Activated CD4-positive, alpha-beta T cell treated with anti-CD3 and anti-CD28 coated beads, Interleukin-10, Interleukin-2, amounts not matched to agents 100 ng/mL and 50 ng/mL, durations not matched to agents 16 hours and 8 hours (primary cell): ENCODE measurements at places on chromosomes 6 and 20.

DNA sequence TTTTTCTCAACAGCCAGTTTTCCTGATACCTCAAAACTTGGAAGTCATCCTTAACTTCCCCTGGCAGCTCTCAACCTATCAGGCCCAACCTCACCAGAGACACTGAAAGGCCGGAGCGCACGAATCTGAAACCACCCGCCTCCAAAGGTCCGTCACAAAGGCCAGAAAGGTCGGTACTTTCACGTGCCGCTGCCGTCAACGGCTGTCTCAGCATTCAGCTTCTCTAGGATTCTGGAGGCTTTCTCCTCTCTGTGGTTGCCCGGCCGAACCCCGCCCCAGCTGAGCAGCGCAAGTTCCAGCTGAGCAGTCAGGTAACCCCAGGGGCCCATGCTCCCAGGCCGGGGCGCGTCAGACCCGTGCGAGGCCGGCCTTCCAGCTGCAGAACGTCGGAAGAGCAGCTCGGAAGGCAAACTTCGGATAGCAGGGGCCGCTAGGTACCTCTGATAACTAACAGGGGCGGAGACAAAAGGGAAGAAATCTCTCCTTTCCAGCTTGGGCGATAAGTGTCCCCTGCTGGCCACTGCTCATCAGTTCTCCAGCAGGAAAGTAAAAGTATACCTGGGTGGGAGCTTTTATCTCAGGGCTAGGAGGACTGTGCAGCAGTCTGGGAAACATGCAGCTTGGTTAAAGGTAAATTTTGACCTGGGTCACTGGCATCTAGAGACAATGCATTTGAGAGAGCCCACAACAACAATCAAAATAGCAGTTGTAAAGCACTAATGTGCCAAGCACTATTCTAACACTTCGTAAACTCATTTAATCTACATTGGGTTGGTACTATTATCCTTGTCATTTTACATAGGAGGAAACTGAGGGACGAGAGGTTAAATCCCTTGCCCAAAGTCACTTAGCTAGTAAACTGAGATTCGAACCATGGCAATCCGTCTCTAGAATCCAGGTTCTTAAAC lies 16.1 kb downstream of the ZSCAN12 start:
- DNase-seq: peak; percentile 32

GRCh38 chr6:41216616-41217015 lies 11.5 kb upstream of the TREML4 start:
- no peak for DNase-seq

DNA sequence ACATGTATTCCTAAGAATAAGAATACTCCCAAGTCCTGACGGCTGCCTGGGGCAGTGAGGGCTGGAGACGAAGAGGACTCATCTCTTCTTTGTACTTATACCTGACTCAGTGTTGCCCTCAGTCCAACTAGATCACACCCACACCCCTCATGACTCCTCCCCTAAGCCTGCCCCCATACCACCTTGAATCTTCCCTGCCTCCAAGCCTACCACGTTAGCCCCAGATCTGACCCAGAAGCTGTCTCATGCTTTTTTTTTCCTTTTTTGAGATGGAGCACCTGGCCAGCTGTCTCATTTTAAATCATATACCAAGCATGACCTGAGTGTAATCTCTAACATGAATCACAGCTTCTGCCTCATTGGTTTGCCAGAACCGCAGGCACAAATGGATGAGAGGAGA lies 45.2 kb downstream of the MUC22 start:
- DNase-seq: no peak

DNA sequence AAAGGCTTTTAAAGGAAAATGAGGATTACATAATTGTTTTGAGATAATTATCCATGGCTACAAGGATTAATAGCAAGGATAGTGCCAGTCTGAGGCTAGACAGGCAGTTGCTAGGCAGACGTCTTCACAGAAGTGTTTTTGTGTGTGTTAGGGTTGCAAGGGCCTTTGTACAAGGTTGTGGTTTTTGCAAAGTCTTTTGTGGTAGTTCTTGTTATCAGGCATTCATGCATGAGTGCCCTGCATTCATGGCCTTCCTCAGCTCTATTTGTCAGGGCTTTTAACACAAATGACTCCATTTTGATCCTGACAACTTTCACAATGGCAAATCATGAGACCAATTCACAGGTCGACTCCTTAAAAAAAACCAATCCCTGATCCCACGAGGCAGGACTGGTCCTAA lies 68.1 kb upstream of the TXNDC5 start:
- DNase-seq: no peak

GRCh38 chr20:57312138-57312537 lies 17.5 kb upstream of the SPO11 start:
- DNase-seq: no peak

GRCh38 chr6:121436274-121436857 lies 920 bp downstream of the GJA1 start:
- DNase-seq: no peak

DNA sequence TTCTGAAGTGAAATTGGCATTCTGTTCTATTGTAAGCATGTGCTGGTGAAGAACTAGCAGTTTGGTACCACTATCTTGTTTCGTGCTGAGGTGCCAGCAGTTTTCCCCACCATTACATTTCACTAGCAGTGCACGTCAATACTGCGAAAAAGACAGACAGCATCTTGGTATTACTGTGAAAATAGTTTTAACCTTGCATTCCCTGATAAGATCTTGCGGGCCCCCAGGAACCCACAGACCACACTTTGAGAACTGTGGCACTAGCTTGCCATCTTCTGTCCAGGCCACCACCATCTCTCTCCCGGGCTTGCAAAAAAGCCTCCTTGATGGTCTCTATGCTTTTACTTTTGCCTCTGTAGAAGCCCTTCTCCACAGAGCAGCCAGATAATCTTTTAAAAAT lies 185.7 kb downstream of the BACH2 start:
- DNase-seq: peak; percentile 73

DNA sequence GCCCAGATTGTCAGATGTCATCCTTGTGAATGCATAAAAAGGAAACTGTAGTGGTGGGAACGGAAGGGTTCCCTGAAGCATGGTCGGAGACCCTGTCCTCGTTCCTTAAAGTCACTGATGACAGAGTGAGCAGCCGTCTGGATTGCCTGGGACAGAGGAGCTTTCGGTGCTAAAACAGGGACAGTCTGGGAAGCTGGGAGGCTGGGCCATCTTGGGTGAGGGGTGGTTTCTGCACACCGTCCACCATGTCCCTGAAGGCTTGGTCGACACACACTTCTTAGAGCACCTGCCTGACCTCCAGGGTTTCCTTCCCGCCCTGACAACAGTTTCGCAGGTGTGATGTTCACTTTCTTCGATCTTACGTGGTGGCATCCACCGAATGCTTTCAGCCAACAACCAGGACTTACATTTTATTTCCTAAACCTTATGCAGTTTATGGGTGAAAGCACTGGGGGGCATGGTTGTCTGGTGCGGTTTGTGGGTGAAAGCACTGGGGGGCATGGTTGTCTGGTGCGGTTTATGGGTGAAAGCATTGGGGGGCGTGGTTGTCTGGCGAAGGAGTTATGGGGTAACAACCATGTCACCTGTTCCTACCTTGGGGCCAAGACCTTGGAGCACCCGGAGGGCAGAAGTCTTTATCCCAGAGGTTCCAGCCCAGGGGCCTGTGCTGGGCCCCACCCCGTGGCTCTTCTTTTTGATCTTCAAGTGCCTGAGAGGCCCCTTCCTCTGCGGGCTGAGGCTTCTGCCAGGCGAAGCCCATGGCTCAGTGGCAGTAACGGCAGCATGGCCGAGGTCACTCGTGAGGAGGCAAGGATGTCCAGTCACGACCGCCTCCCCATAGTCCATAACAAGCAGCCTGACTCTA lies 81.7 kb upstream of the FRMD1 start:
- no peak for DNase-seq

GRCh38 chr6:35050757-35051330 lies 90.3 kb downstream of the TCP11 start:
- DNase-seq: no peak

DNA sequence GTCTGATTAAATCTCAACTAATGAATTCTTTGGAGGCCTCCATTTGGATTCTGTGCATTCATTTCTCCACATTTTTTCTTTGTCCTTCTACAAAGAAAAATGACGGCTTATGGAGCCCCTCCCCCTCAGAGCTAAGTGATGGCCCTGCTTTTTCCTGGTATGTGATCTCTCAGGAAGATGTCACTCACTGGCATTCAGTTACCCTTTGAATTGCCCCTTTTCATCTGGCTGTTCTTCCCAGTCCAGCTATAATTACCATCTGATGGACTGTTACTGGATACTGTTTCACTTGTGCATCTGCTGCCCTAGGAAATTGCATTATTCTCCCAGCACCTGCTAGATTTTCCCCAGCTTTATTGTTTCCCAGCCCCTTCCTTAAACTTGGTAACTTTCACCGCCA lies 151.9 kb downstream of the CFAP61 start:
- no peak for DNase-seq

GRCh38 chr6:68635706-68636513 lies 828 bp downstream of the ADGRB3 start:
- no peak for DNase-seq

GRCh38 chr6:145704143-145704781 lies 31.1 kb downstream of the EPM2A start:
- DNase-seq: no peak

- peak; percentile 71 for DNase-seq
Observed at GRCh38 chr6:138815797-138816528, 20.1 kb downstream of the ECT2L start.

DNA sequence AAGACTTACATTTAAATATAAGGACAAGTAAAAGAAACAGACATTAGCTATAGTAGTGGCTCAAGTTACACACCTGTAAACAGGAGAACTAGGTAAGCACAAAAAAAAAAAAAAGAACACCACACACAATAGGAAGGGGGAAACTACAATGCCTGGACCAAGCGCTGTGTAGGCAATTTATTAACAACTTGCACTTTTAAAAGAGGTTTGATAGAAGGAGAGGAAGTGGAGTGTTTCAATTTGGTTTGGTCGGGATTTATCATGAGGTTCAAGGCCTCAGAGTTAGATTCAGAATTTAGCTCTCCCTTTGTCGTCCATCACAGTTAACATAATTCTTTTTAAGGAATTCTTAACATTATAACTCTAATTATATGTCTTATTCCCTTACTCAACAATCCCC lies 1.1 kb upstream of the USP49 start:
- no peak for DNase-seq

DNA sequence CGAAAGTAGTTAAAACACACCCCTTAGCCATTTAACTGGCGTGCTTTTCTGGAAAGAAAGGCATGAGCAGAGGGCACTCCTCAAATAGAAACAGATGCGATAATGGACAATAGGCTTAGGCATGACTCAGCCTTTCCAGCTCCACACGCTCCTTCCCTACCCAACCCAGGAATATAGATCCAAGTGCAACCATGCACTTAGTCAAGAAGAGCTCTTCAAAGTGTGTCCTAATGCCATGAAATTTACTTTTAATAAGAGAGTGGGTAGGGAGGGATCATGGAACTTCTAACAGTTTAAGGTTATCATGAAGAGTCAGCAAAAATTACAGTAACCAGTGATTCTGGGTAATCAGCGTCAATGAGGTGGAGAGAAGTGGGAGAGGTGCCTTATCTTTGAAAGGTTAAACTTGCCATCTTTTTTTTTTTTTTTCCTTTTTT lies 2.4 kb upstream of the EFHC1 start:
- DNase-seq: no peak

- DNase-seq: no peak
Observed at GRCh38 chr20:1718604-1719384, 61.2 kb upstream of the SIRPG start.

GRCh38 chr20:63658749-63659187 lies 656 bp downstream of the RTEL1 start:
- DNase-seq: peak; percentile 56

- DNase-seq: no peak
Observed at GRCh38 chr6:15462717-15463525, 199.9 kb downstream of the DTNBP1 start.

- no peak for DNase-seq
Observed at GRCh38 chr20:23005776-23006175, 29.3 kb upstream of the SSTR4 start.

- DNase-seq: no peak
Observed at GRCh38 chr20:11607047-11607446, 310.6 kb upstream of the BTBD3 start.

DNA sequence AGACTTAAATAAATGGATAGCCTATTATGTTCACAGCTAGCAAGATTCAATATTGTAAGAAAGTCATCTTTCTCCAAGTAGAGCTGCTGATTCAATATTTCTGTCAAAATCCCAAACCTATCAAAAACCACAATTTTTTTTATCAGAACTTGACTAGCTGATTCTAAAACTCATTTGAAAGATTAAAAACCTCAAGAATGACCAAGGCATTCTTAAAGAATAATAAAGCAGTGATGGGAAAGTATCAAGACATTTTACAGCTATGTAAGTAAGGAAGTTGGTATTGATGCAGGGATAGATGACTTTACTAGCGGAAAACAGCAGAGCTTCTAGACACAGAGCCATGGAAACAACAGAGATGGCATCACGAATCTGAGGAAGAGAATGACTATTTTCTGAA lies 64.7 kb downstream of the SAMD3 start:
- no peak for DNase-seq

DNA sequence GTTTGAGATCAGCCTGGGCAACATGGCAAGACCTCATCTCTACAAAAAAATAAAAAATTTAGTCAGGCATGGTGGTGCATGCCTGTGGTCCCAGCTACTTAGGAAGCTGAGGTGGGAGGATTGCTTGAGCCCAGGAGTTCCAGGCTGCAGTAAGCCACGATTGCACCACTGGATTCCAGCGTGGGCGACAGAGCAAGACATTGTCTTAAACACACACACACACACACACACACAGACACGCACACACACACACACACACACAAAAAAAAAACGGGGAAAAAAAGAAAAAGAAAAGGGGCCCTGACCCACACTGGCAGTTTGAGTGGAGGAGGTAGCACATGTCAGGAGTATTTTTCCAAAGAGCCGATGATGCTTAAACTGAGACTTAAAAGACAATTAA lies 122.2 kb downstream of the AFG1L start:
- no peak for DNase-seq

DNA sequence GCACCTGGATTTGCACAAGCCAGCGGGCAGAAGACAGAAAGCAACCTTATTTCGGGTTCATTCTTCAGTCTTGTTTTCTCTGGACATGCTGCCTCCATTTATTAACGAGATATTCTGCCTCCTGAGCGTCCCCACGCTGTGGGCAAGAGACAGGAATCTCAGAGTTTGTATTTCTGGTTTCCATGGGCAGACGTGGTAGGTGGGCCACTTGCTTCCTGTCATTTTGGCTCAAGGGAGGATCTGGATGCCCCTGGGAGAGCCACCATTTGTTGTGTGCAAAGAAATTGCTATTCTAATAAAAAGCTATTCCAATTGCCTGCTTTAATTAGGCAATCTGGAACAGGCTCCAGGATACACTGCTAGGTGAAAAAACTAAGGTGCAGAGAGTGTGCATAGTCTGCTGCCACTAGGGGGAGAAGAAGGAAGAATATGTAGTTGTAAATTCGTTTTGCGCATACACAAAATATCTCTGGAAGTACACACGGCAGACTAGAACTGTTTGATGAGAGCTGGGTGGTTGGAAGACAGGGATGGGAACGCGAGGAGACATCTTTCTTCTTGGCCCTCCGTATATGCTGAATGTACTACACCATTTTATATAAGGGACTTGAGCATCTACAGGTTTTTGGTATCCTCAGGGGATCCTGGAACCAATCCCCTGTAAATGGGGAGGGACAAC lies 30.1 kb upstream of the SLC16A10 start:
- peak; percentile 48 for DNase-seq
